Activated CD4-positive, alpha-beta T cell treated with anti-CD3 and anti-CD28 coated beads, Interleukin-2, amount 10 ng/mL, durations not matched to agents 24 days and 14 days (primary cell): ENCODE measurements at places on chromosomes 5 and 9.

DNA sequence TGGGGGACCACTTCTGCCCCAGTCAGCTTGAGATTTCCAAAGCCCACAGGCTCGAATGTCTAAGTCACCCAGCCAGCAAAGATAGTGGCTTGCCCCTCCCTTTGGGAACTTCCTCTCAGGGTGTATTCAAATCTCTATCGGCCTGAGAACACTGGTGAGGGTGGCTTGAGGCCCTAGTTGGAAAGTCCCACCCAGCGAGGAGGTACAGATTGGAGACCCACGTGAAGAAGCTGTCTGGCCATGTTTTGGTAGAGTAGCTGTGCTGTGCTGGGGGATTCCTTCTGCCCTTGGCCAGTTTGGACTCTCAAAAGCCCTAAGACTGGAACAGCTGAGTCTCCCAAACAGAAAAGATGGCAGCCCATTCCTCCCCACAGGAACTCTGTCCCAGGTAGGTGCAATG lies 172.7 kb upstream of the RIOK2 start:
- no peak for DNase-seq

- DNase-seq: no peak
These were observed 157.7 kb downstream of the CEP120 start for GRCh38 chr5:123265551-123265950.

GRCh38 chr9:99907208-99907532 lies 716 bp downstream of the STX17 start:
- no peak for DNase-seq

DNA sequence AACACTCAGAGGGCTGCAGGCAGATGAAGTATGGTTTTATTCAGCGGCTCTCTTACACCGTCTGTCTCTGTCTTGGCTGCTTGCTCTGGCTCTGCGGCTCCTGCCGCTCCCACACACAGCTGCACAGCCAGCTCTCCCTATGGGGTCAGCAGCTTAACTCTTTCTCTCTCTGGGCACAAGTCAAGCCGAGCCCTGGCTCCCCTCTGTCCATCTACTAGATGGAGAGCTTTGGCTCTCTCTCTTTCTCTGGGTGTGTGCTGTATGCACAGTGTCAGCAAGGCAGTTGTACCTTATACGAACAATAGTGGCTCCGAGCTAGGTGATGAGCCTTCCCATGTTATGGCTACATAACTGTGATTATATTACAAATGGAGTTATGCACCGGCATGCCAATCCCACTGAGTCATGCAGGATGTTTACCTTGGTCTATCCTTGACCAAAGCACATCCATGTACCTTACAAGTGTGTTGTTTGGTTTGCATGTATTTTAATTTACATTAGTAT lies 19.3 kb upstream of the PPP2CA start:
- no peak for DNase-seq

DNA sequence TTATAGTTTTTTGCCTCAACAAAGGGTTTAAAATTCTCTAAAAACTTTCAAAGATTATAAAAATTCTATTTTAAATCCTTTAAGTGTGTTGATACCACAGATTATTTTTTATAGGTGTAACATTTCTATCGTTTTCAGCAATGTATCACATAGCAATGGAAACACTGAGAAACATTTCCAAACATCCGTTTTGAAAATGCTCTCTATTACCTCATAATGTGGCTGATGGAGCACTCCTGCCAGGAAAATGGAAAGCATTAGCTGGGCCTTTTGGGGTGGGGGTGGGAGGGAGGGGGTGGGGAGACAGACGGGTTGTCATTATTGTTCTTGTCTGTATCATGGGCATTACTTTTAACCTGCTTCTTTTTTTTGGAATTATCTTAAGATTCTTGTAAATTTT lies 516.5 kb downstream of the ACTL7B start:
- no peak for DNase-seq

DNA sequence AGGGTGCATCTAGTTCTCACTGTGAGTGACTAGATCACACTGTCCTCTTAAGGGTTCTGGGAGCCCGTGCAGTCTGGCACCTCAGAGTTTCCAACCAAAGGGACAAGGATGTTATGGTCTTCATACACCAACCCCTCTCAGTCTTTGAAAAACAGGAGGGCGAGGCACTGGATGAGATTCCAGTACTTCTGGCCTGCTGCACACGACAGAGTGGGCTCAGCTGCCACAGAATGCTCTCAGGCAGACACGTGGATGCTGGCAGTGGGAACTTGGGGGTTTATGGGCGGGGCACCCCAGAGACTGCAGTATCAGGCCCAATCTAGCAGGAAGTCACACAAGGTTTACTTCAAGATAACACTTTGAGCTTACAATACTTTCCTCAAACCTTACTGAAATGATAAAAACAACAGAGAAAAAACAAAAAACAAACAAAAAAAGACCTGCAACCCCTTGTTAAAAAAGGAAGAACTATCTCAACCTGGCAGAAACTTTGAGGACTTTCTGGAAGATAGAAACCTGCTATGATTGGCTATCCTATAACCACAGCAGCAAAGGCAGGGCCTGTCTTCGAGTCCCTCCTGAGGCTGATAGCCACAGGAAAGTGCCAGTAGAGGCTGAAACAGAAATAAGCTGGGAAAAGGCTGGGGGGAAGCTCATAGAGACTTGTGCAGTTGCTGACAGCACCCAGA lies 28.3 kb upstream of the TGFBR1 start:
- peak; percentile 84 for DNase-seq

GRCh38 chr9:68907910-68908309 lies 106.0 kb downstream of the PRKACG start:
- no peak for DNase-seq

- no peak for DNase-seq
These were observed 22.7 kb upstream of the CCDC180 start for GRCh38 chr9:97284798-97285197.

- no peak for DNase-seq
These were observed 22.1 kb downstream of the IQGAP2 start for GRCh38 chr5:76425146-76425545.

GRCh38 chr5:123093601-123094236 lies 4.7 kb downstream of the PRDM6 start:
- DNase-seq: no peak

DNA sequence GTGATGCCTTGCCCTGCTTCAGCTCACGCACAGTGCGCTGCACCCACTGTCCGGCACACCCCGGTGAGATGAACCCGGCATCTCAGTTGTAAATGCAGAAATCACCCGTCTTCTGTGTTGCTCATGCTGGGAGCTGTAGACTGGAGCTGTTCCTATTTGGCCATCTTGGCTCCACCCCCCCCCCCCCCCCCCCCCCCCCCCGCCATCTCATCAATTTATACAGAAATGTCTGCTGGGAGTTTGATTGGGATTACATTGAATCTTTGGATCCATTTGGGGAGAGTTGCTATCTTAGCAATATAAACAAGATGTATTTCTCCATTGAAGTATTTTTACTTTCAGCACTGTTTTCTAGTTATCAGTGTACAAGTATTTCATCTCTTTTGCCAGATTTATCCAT lies 55.2 kb downstream of the RIC1 start:
- DNase-seq: no peak

DNA sequence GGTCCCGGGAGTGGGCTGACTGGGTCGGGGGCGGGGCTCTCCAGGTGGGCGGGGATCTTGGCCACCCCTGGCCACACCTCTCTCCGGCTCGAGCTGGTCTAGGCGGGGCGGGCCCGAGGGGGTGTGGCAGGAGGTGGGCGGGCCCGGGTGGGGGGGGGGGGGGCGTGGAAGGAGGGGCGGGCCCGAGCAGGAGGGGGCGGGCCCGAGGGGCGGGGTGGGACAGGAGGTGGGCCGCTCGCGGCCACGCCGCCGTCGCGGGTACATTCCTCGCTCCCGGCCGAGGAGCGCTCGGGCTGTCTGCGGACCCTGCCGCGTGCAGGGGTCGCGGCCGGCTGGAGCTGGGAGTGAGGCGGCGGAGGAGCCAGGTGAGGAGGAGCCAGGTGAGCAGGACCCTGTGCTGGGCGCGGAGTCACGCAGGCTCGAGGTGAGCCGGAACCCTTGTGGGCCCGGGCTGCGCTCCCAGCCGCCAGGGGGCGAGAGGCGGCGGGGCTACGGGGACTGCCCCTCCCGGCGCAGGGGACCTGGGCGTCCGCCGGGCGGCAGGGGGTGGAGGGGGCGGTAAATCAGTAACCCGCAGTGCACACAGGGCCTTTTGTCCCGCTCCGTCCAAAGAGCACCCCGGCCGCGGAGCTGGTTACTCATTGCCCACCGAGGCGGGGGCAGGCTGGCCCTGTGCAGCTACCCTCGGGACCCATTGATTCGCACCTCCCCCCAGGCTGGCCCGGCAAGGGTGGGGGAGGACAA lies at the start of gene FGFR4:
Gene FGFR4 (plus strand): TSS at position 262 of the 744 bp plus-strand sequence. CDS start 2,688 bp downstream, outside the sequence.
- peak; percentile 90 for DNase-seq

GRCh38 chr5:179451114-179451827 lies 99.1 kb upstream of the RUFY1 start:
- DNase-seq: no peak

- DNase-seq: no peak
These were observed 29.4 kb upstream of the RECK start for GRCh38 chr9:36007316-36007708.

GRCh38 chr9:38007016-38007415 lies 62.0 kb downstream of the SHB start:
- no peak for DNase-seq

DNA sequence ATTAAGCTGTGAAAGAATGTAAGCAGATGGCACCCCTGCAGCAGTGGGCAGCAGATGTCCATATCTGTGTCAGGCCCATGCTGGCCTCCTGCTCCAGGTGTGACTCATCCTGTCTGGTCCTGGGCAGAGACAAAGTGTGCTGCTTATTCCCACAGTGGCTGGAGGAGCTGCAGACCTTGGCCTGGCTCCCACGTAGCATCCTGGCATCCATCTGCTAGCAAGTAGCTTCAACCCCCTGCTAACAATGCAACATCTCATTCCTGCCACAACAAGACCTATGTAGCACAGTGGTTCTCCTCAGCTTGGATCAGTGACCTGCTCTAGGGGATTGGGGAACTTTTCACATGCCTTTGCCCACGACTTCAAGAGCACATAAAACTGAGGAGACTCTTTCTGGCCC lies 126.4 kb upstream of the SLC12A2 start:
- no peak for DNase-seq

DNA sequence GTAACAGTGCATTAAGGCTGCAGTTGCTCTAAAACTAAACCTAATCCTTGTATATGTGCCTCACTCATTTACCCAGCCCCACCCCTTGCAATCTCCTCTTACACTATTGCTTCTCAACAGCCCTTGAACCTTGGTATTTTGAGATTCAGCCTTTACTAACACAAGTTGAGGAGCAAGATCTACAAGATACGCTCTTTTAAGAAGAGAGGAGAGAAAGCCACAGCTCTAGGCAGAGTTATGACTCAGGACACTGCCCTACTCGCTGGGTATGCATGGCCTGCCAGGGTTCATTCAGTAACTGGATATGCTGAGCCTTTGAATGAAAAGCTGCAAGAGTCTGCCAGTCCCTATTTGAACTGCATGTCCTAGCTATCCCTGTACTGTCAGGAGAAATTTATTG lies 219.5 kb downstream of the PCSK5 start:
- DNase-seq: no peak

DNA sequence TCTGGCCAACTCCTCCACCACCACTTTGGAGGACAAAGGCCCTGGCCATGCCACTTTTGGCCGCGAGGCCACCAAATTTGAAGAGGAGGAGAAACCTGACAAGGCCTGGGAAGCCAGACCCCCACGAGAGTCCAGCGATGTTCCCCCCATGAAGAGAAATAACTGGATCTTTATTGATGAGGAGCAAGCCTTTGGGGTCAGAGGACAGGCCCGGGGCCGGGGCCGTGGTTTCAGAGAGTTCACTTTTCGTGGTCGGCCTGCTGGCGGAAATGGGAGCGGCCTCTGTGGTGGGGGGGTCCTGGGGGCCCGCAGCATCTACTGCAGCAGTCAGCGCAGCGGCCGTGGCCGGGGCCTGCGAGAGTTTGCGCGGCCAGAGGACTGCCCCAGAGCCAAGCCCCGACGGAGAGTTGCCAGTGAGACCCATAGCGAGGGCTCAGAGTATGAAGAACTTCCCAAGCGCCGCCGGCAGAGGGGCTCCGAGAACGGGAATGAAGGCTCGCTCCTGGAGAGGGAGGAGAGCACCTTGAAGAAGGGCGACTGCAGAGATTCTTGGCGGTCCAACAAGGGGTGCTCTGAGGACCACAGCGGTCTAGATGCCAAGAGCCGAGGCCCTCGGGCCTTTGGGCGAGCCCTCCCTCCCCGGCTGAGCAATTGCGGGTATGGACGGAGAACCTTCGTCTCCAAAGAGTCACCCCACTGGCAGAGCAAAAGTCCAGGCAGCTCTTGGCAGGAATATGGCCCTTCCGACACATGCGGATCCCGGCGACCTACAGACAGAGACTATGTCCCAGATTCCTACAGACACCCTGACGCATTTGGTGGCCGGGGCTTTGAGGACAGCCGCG lies 27.4 kb upstream of the POMT1 start:
- DNase-seq: no peak

DNA sequence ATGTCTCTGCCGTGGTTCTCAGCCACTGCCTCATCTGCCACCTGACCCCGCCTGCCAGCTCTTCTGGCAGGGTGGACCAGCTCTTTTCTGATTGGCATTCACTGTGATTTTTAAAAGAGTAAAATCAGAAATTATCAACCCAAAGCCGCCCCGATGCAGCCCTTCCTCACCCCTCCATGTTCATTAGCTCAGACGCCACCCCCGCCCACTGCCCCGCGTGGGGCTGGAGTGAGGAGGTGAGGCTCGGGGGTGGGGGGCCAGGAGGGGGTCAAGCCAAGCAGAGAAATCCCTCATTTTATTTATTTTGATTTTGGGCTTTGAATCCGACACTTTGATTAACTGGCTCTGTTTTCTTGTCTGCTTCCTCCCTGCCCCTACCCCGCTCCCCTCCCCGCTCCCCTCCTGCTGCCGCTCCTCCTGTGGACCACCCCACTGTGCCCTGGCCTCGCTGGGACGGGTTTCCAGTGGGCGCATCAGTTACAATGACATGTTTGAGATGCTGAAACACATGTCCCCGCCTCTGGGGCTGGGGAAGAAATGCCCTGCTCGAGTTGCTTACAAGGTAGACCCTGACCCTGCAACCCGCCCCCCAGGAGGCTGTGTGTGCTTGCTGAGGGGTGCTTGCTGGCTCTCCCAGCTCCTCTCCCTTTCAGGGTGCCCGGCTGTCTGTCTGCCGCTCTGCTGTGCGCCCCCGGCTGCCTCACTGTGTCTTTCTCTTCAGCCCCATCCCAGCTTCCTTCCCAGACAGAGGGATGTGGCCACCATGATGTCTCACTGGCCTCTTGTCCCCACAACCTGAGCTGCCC lies 224.9 kb downstream of the CACNA1B start:
- DNase-seq: no peak

DNA sequence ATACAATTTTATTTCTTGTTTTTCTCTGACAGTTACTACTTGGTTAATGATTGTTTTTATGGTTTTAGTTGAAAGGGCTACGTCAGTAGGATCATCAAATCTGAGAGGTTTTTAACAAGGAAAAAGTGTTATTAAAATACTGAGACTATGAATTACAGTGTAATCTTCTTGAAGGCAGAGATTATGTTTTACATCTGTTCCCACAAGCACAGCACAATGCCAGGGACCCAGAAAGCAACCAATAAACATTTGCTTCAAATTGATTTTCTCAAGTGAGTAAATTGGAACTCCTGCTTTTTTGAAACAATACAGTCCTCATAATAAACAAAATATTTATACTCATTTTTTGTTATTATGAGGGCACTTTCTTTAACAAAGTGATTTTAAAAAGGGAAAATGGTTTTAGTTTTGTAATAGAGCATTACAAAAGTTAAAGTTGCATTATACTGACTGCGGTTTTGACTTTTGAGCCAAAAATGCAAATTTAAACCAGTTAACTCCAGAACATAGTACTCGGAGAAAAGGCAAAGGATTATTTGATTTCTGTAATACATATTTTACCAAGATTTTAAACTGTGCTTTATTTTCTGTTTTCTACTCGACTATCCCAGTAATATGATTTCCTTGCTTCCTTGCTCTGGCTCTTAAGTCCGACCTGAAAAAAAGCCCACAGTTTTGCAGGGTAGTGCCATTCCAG lies 176.9 kb downstream of the GDNF start:
- no peak for DNase-seq
